ENCODE measurements at places on chromosomes 2 and 18. TPM values are rescaled to one million over a fixed set of nuclear protein-coding genes. Genes with fewer than 3 reads are reported as not detected.

The MAP3K19 gene
- total RNA-seq = not detected

- DNase-seq = no peak
Measured at GRCh38 chr2:46858702-46859090, 56.9 kb downstream of the MCFD2 start.

DNA sequence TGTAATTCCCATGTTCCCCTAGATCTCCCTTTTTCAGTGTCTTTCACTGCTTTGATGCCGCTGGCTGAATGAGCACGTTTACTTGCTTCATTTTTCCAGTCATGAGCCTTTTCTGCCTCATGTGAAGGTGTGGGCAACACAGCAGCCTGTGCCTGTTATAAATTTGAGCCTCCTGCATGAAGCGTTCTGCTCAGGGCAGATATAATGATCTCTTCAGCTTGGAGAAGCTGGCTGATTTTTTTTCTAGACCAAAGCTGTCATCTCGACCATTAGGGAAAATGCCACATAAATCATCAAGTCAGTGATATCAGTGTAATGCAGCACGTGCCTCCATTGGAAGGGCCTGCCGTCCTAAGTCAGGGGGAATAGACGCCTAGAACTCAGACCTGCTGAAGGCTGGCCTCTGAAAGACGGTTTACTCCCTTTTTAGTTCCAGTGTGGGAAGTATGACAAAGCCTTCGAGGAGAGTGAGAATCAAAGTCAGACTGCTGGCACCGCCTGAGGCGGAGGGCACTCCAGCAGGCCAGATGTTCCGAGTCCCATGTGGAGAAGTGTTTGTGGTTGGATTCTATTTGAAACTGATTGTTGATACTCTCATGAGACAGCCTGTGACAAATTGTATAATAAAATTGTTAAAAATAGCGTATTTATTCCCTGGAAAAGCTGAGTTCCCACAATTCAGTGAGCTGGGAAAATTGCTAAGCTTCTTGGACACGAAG lies 196.5 kb downstream of the MYO1B start:
- no peak for DNase-seq

DNA sequence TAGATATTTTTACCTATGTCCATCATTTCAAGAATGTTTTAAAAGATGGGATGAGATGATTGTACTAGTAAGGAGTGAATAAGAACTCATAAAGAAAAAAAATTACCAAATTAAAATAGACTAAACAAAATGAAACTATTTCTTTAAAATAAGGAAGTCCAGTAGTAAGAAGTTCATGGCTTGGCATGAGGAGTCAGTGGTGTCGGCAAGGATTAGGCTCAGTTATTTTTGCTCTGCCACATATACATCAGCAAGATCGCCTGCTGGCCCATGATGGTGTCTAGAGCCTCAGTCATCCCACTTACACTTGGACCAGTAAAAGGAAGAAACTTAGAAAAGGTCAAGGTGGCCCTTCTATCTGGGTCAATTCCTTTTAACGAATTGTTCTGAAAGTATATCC lies 300.9 kb upstream of the SLC8A1 start:
- no peak for DNase-seq

DNA sequence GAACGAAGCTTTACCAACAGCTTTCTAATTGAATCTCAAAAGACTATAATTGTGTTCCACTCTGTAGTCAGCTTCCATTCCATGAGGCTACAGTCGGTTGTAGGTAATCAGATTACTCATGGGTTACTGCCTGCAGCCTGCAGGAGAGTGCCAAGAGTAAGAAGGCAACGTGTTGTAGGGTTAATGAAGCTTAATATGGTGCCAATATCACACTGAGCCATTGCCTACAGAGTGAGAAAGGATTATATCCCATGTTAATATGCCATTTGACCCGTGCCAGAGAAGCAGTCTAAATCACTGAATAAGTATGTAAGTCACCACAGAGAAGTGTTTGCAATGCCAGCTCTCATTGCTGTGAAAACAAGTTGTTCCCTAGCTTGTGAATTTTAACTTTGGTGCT lies 734.5 kb upstream of the ACVR2A start:
- no peak for DNase-seq

GRCh38 chr2:38438133-38438882 lies 61.2 kb upstream of the ATL2 start:
- DNase-seq = no peak
